ENCODE measurements at places on chromosomes 16 and 17. TPM values are rescaled to one million over a fixed set of nuclear protein-coding genes. Genes with fewer than 3 reads are reported as not detected.
A peak's percentile ranks its signal among the peaks of the same experiment; 100 is the strongest.

Gene BRICD5
- total RNA-seq: 15.2 TPM

Gene CETP
- not detected for total RNA-seq

Gene CDYL2
- total RNA-seq: 4.8 TPM

Gene KRTAP16-1
- total RNA-seq: not detected

Gene KRTAP4-4
- not detected for total RNA-seq

Gene NUDT21
- total RNA-seq: 135 TPM

DNA sequence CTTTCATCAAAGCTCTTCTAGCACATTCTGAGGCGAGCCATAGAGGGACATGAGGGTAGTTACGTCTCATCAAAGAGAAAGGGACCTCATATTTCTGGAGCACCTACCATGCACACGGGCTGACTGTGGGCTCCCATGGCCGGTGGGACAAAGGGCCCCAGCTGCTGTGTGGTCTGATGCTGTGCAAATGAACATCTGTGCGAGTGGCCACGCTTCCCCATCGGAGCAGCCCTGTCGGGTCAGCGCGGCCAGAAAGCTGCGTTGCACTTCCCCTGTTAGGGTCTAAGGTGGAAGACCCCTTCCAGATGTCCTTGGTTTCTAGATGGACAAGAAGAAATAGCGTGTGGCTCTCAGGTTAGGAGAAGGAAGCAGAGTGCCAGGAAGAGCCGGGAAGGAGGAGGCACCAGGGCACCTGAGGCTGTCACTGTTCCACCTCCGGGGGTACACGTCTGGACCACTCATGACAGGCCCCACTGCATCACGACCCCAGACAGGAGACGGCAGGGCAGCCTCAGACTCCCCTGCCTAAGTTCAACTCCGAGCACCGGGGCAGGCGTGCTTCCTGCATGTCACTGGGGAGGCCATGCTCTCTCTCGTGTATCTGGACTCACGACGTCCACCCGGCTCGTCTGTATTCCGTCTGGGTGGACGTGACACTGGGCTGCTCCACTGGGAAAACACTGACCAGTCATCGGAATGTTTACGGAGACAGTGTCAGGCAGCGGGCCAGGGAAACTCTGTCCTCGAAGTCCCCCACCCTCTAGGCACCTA, 8.5 kb upstream of the BAIAP2 start:
- peaks cover 11% of the 10 kb centered on the region for H3K4me1 ChIP-seq
- H3K36me3 ChIP-seq: no peaks in the 10 kb centered on the region
- peaks cover 18% of the 10 kb centered on the region for H3K27me3 ChIP-seq
- H3K4me3 ChIP-seq: no peak overlapping the region
- DNase-seq: no peak

- no peaks in the 10 kb centered on the region for H3K27me3 ChIP-seq
- H3K4me3 ChIP-seq: no peak overlapping the region
- H3K27ac ChIP-seq: no peak overlapping the region
- DNase-seq: no peak
- no peaks in the 10 kb centered on the region for H3K4me1 ChIP-seq
These were observed 149.8 kb downstream of the CPPED1 start for GRCh38 chr16:12653820-12654392.

- no peaks in the 10 kb centered on the region for H3K4me1 ChIP-seq
- no peaks in the 10 kb centered on the region for H3K36me3 ChIP-seq
These were observed 16.3 kb upstream of the WFIKKN2 start for GRCh38 chr17:50818921-50819657.

DNA sequence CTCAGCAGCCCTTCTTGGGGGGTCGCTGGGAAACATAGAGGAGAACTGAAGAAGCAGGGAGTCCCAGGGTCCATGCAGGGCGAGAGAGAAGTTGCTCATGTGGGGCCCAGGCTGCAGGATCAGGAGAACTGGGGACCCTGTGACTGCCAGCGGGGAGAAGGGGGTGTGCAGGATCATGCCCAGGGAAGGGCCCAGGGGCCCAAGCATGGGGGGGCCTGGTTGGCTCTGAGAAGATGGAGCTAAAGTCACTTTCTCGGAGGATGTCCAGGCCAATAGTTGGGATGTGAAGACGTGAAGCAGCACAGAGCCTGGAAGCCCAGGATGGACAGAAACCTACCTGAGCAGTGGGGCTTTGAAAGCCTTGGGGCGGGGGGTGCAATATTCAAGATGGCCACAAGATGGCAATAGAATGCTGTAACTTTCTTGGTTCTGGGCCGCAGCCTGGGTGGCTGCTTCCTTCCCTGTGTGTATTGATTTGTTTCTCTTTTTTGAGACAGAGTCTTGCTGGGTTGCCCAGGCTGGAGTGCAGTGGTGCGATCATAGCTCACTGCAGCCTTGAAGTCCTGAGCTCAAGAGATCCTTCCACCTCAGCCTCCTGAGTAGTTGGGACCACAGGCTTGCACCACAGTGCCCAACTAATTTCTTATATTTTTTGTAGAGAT, 3.4 kb downstream of the STH start:
- no peaks in the 10 kb centered on the region for H3K4me1 ChIP-seq
- H3K27ac ChIP-seq: no peak overlapping the region
- H3K36me3 ChIP-seq: no peaks in the 10 kb centered on the region
- peak; percentile 78 for DNase-seq

- H3K27me3 ChIP-seq: no peaks in the 10 kb centered on the region
- no peaks in the 10 kb centered on the region for H3K4me1 ChIP-seq
- DNase-seq: no peak
These were observed 327.2 kb upstream of the TNRC6C start for GRCh38 chr17:77631307-77631706.

- H3K4me1 ChIP-seq: no peaks in the 10 kb centered on the region
- no peaks in the 10 kb centered on the region for H3K27me3 ChIP-seq
- no peak overlapping the region for H3K4me3 ChIP-seq
These were observed 370.8 kb downstream of the SEC14L1 start for GRCh38 chr17:77511514-77512061.

DNA sequence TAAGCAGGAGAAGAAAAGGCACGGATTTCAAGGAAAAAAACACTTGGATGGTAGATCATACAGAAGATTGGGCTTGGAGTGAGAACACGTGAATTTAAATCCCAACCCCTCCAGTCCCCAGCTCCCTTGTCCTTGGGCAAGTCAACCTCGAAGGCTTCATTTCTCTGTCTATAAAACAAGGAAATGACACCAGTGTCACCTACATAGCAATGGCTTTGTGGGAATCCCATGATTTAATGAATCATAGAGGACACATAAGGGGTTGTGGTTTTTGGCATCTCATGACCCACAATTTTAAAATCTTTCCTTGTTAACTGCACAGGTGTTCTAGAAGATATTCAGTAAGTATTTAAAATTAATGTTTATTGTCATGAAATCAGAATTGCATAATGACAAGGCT, 8.2 kb upstream of the CCL2 start:
- H3K4me3 ChIP-seq: no peak overlapping the region
- DNase-seq: no peak
- H3K27me3 ChIP-seq: no peaks in the 10 kb centered on the region
- no peaks in the 10 kb centered on the region for H3K36me3 ChIP-seq
- H3K4me1 ChIP-seq: no peaks in the 10 kb centered on the region

Measured in colonic mucosa (tissue), 4 donors.